ENCODE measurements at places on chromosomes 5 and 9.

DNA sequence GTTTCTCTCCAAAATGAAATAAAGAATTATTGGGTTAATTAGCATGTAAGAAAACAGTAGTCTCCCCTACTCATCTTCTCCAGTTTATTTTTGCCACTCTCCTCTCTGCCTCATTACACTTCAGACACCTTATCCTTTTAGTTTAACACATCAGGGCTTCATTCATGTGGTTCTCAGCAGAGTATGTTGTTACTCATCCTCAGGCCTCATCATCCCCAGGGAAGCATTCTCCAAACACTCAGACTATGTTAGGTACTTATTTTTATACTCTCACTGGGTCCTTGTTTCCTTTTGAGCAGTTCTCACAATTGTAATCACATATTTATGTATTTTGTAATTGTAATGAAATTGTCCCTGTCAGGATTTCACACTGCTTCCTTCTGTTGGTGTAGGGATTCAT, 470.5 kb downstream of the PDE4D start:
- DNase-seq = no peak

GRCh38 chr9:134335486-134336220, 9.4 kb downstream of the RXRA start:
- DNase-seq = no peak

GRCh38 chr9:77589046-77589795, 58.9 kb downstream of the GNA14 start:
- DNase-seq = no peak

DNA sequence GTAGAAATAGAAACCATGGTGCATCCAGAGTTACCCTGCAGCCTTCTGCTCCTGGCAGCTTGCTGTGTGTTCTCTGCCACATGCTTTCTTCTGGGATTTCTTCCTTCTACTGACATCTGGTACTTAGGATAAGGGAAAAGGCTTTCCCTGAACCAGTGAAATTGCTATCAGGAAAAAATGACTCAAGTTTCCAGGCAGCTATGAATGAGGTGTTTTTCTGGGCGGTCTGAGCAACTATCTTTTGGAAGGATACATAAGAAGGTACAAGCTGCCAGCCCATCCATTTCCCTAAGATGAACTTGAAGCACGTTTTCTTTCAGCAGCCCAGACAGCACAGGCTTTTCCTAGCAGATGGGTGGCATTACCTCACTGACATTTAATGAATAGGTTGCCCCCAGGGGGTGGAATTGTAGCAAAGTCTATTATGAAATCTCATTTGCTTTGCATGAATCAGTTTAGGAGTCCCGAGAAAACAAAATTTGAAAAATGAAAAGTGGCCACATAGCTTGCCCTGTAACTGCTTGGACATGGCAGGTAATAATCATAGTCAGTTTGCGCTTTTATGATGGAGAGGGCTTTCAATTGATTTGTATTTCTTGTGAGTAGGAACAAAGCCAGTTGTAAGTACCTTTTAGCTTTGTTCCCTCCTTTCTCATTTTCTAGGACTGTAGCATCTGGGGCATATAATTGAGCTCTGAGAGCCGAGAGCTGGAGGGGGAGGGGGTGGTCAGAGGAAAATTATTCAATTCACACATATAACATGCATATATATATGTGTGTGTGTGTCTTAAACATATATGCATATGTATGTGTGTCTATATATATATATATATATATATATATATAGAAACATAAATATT, 108.5 kb downstream of the C9orf152 start:
- DNase-seq = no peak

DNA sequence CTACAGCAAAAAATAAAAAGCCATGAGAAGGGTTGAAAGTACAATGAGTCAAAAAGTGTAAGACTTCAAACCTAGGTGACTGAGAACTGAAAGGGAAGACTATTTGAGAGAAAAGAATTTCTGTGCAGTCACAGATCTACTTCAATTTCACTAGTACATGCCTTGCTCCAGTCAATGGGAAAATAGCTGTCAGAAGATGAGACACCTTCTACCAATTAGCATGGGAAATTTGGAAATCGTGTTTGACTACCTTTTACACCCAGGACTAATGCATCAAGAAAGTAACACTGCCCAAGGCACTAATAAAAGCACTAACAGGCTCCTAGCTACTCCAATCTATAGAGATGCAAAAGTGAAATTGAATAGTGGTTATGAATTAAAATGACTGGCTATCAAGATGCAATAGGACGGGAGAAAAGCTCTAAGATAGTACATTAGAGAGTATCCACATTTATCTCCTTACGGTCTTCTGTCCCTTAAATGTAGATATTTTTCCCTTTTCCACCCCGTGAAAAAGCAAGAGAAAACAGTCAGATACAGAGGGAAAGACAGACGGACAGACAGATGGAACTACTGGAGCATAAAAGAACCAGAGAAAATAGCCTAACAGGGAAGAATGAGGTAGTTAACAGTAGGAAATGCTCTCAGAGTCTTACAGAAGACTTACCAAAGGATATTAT, 15.2 kb downstream of the ERP44 start:
- DNase-seq = no peak

- DNase-seq = no peak
These were observed 46.6 kb upstream of the TNC start for GRCh38 chr9:115164511-115164974.

GRCh38 chr5:107744418-107745330, 73.9 kb upstream of the EFNA5 start:
- no peak for DNase-seq

DNA sequence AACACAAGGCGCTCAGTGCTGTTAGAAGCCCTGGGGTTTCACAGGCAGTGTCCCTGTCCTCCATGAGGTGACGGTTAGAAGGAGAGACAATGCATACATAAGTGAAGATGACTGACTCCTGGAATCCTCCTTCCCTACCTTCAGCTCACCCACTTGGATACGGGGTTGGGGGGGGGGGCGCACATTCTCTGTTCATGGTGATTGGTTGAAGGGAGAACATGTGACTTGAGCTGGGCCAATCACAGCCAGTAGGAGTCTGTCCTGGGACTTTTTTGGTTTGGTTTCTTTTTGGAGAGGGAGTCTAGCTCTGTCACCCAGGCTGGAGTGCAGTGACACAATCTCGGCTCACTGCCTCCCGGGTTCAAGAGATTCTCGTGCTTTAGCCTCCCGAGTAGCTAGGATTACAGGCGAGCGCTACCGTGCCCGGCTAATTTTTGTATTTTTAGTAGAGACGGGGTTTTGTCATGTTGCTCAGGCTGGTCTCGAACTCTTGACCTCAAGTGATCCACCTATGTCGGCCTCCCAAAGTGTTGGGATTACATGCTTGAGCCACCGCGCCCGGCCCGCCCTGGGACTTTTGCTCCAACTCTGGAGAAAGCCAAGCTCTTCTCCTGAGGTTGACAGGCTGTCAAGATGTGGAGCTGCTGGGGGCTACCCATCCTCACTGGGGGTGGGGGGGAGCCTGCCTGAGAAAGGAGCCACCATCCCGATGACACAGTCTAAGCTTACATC, 30.8 kb downstream of the SH3PXD2B start:
- no peak for DNase-seq

GRCh38 chr9:75811692-75812091, 78.8 kb upstream of the PCSK5 start:
- DNase-seq = no peak

Data from activated CD4-positive, CD25-positive, alpha-beta regulatory T cell (primary cell).